Mucosa of gallbladder (tissue), 1 donor: ENCODE measurements at places on chromosomes 7 and 10. TPM values are rescaled to one million over a fixed set of nuclear protein-coding genes. Genes with fewer than 3 reads are reported as not detected.

GRCh38 chr10:26573674-26574073 is 123.8 kb upstream of the PDSS1 start:
- DNase-seq, result no peak

- no peak for DNase-seq
These were observed 28.0 kb downstream of the PRPF18 start for GRCh38 chr10:13614530-13615332.

- no peak for DNase-seq
These were observed 42.4 kb downstream of the RNF32 start for GRCh38 chr7:156682928-156683327.

DNA sequence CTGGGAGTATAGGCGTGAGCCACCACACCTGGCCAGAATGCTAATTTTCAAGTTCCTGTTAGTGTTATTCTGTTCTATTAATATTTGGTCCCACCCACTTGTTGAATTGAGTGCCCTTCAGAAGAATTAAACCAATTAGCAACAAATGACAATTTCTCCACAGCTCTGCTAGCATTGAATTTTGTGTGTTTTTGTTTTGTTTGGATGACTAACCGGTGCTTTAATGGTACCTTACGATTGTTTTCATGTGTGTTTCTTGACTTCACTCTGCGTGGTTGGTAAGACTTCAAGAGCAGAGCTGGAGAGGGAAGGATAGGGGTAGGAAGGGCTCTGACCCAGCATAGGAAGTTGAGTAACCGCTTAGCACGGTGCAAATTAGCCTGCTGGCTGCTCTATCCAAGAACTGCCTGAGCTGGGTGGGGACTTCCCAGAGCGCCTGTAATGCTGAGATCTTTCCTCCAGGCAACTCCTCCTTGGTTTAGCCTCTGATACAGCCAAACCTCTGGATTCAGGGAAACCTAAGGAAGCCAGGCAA is 4.6 kb downstream of the ARPC1B start:
- peak; percentile 55 for DNase-seq

GRCh38 chr10:110546499-110547110 is 20.9 kb upstream of the SMC3 start:
- no peak for DNase-seq

- DNase-seq, result no peak
These were observed 434.3 kb downstream of the PLXNA4 start for GRCh38 chr7:132142006-132142405.

GRCh38 chr7:23664122-23664521 is 15.9 kb upstream of the FAM221A start:
- DNase-seq, result no peak

DNA sequence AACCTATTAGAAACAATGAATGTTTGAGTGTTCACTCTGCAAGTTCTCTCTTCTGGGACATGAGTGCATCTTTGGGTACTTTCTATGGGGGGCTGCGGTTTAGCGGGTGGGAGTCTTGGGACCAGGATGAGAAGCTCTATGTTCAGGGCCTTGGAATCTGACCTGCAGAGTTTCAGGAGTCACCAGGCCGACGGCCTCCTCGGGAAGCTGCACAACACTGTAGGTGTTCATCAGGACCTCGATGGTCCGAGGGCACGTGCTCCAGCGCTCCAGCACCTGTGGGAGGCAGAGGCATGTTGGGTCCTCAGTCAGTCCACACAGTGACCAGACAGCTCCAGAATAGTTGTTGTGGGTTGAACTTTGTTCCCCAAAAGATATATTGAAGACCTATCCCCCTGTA is 8.9 kb upstream of the GBX1 start:
- no peak for DNase-seq

DNA sequence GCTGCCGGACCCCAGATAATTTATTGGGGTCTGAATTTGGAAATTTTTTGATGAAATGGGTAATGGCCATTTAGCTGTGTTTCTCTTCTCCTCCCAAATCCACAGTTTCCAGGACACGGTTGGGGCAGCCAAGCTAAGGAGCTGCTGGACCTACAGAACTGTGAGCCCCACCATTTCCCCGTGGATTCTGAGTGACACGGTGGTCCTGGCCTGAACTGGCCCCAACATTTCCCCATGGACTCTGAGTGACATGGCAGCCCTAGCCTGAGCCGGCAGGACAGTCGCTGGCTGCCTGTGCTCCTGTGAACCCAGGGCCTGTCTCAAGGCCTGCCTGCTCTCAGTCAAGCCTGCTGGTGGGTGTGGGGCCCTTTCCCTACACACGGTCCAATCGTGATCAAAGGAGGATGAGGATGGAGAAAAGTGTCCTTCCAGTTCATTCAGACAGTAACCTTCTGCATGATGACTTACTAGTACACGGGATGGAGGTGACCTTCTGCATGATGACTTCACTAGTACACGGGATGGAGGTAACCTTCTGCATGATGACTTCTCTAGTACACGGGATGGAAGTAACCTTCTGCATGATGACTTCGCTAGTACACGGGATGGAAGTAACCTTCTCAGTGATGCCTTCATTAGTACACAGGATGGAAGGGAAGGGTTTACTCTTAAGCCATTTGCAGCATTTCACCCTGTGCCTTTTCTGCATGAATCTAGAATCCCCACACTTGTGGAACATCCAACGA is 359.9 kb downstream of the GLRX3 start:
- no peak for DNase-seq

- no peak for DNase-seq
These were observed 68.4 kb downstream of the PHYHIPL start for GRCh38 chr10:59244871-59245270.

The STEAP1 gene
- total RNA-seq, result 13.1 TPM

GRCh38 chr10:24545585-24545984 is 178.1 kb downstream of the ARHGAP21 start:
- no peak for DNase-seq

The CACNB2 gene
- 8.4 TPM for total RNA-seq

DNA sequence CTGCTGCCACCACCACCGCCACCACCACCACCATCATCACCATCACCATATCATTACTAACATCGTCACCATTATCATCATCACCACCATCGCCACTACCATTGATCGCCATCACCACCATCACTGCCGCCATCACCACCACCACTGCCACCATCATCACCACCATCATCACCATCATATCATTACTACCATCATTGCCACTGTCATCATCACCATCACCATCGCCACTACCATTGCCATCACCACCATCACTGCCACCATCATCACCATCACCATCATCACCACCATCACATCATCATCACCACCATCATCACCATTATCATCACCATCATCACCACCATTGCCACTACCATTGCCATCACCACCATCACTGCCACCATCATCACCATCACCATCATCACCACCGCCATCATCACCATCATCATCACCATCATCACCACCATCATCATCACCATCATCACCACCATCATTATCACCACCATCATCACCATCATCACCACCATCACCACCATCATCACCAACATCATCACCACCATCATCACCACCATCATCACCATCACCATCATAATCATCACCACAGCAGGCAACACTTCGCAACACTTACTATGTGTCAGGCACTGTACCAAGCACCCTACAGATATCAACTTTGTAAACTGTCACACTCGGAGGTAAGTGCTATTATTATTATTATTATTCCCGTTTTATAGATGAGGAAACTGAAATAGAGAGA is 19.3 kb downstream of the NMT2 start:
- no peak for DNase-seq

DNA sequence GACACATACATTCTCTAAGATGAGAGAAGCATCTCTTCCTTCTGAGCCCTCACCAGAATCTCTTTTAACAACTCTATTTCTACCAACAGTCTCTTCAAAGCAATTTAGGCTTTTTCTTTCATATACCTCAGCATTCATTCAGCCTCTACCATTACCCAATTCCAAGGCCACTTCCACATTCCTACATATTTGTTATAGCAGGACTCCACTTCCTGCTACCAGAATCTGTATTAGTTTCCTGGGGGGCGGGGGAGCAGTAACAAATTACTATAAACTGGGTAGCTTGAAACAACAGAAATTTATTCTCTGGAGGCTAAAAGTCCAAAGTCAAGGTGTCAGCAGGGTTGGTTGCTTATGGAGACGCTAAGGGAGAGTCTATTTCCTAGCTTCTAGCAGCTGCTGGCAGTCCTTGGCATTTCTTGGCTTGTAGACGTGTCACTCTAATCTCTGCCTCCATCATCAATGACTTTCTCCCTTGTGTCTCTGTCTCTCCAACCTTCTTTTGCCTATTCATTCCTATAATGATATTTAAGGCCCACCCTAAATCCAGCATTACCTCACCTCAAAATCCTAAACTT is 7.4 kb downstream of the PRPS1L1 start:
- DNase-seq, result no peak

DNA sequence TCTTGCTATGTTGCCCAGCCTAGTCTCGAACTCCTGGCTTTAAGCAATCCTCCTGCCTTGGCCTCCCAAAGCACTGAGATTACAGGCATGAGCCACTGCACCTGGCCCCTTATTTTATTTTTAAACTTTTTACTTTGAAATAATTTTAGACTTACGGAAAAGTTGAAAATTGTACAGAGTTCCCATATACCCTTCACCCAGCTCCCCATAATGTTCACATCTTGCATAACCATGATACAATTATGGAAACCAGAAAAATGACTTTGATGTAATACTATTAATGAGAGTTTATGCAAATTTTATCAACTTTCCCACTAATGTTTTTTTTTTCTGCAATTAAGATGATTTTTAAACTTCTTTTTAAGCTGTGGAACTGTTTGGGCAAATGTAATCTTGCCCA is 58.3 kb downstream of the CDH23 start:
- DNase-seq, result no peak

DNA sequence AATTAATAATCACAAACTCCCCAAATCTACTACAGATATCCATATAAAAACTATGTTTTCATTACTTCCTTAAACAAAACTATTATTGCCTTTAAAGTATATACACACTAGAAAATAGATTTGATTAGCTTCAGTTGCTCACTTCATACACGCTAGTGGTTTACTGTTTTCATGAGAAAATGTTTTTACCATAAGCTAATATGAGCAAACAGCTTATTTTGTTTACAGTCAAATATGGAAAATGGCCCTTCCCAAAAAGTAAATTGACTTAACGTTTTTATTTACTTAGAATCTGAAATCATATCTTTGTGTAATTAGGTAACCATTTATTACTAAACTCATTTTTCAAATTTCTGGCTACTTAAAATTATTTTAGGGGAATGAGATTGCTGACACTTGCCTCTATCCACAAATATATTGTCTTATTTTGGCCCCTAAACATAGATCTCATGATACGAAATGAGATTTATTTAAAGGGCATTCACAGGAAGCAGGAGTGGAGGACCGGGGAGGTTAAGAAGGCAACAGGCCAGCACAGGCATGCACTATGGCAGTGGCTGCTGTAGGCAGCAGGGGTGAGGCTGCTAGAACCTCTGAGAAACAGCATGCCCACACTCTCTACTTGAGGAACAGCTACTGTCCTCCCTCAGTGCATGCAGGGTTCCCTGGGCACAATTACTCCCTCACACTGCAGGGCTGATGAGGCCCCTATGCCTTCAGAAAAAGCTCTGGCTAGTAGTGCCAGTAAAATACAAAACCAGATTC is 29.6 kb upstream of the SOSTDC1 start:
- DNase-seq, result no peak

DNA sequence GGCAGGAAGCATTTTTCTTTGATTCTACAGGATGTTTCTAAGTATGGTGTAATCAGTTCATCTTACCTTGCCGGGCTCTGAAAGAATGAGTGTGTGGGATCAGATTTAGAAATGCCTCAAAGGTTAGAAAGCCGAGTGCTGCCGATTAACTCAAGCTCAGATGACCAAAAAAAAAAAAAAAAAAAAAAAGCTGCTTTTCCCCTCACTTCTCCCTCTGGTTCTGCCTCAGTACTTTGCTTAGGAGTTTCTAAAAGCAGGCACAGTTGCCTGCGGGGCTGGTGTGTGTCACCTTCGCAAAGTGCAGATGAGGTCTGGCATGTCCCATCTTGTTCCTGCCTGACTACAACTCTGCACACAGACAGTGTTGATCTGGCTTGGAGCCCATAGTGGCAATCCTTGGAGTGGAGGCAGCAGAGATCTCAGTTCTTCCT is 47.0 kb downstream of the KIAA1217 start:
- DNase-seq, result no peak
